ENCODE measurements at places on chromosomes 4 and X.

DNA sequence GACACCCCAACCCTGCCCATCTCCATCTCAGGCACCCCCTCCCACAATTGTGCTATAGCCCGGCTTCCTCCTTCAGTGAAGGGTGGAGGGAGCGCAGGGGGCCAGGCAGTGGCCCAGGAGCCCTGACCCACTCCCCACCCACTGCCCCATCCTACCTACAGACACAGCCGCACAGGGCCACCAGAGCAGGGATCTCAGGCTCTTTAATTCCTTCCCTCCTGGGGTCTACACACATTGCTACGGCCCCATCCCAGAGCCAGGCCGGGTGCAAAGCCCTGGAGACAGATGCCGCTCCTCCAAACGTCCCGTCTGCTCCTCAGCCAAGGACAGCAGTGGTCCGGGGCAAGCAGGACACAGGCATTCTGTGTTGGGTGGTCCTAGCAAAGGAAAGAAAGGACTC, 12.8 kb upstream of the DUSP9 start:
- no peak for DNase-seq

- no peak for DNase-seq
Observed at GRCh38 chr4:5433196-5433595, 275.2 kb downstream of the EVC2 start.

- no peak for DNase-seq
Observed at GRCh38 chr4:140893939-140894338, 137.8 kb upstream of the TBC1D9 start.

- no peak for DNase-seq
Observed at GRCh38 chr4:100306018-100306417, 115.8 kb upstream of the DDIT4L start.

GRCh38 chrX:129650821-129651510, 3.8 kb downstream of the APLN start:
- DNase-seq, result no peak

DNA sequence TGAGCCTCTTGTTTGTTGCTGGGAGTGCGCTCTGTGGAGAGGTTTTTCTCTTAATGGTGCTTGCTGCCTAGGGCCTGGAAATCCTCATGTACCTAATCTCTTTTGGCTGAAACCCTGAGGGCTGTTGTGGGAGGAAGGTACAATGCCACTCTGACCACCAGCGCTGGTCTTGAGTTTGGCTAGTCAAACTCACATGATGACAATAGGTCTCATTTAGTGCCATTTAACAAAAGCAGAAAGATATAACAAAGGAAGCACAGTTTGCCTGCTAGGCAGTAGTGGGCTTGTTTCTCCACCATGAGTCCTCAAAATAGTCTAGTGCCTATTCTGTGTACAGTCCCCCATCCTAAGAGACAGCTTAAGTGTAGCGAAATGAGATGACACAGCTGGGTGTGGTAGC, 111.3 kb downstream of the TSPAN7 start:
- DNase-seq, result no peak

- DNase-seq, result no peak
Observed at GRCh38 chr4:74114234-74114633, 15.2 kb upstream of the CXCL2 start.

DNA sequence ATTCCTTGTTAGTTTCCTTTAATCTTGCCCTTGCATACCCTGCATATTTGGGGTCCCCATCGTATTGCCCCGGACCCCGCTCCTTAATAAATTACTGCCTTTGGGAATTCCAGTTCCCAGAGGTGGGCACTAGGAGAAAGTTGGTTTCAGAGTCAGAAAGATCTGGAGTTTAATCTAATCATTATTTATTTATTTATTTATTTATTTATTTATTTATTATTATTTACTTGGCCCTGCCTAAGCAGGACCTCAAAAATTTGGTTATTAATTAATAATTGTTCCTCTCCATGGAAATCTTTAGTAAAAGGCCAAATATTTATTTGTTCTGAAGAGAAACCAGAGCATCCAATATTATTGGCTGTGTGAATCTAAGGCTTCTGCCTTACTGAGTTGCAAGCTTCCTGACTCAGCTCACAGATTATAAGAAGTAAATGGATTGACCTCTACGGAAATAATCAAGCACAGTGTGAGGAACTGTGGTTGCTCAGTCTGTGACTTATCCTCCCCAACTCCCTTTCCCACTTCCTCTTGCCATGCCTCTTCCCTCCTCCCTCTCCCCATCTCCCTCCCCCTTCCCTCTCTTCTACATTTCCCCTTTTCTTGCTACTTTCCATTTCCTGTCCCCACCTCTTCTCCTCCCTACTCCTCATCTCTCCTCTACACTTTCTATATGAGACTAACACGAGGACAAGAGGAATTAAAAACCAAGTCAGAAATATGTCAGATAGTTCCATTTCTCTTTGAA, 61.5 kb upstream of the AP1S2 start:
- no peak for DNase-seq

- DNase-seq, result no peak
Observed at GRCh38 chr4:38614231-38614630, 49.8 kb upstream of the KLF3 start.

- DNase-seq, result no peak
Observed at GRCh38 chrX:144916785-144917184, 330.5 kb upstream of the SPANXN1 start.

DNA sequence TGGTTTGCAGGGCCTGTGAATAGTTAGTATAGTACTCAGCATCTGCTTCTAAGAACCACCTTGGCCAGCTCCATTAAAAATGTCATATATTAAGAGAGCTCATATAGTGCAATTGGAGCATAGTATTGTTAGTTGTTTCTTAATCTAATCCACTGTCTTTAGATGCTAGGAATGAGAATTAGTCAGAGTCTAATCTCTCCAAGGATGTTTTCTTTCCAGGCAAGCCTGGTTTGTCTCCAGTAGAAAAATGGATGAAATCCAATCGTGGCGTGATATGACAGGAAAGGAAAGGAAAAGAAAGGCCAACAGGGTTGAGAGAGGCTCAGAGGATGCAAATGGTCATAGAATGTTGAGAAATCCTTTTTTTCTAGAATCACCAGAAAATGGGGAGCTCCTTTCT, 15.0 kb upstream of the TMEM164 start:
- no peak for DNase-seq
